PC-9 (cell line): ENCODE measurements at places on chromosomes 16 and 17. TPM values are rescaled to one million over a fixed set of nuclear protein-coding genes. Genes with fewer than 3 reads are reported as not detected.

The TNP2 gene
- total RNA-seq, result not detected in 2 replicates

The CCL1 gene
- total RNA-seq, result not detected in 2 replicates

The MT1G gene
- not detected in 2 replicates for total RNA-seq

The GLIS2 gene
- total RNA-seq, result 44.2 and 48.3 TPM in 2 replicates

The SKAP1 gene
- 0.31 and 0.85 TPM in 2 replicates for total RNA-seq

The NLGN2 gene
- 86.3 and 98.8 TPM in 2 replicates for total RNA-seq

The KRTAP1-1 gene
- total RNA-seq, result not detected in 2 replicates

The PRR35 gene
- 0.35 TPM in 1 of 2 replicates, not detected in the other for total RNA-seq

The VTN gene
- not detected in 2 replicates for total RNA-seq
